Kidney (tissue), 22 donors: ENCODE measurements at places on chromosomes 11 and 22. TPM values are rescaled to one million over a fixed set of nuclear protein-coding genes. Genes with fewer than 3 reads are reported as not detected.

- H3K27me3 ChIP-seq, result no peaks in the 10 kb centered on the region
- DNase-seq, result no peak
- H3K4me1 ChIP-seq, result no peaks in the 10 kb centered on the region
- H3K27ac ChIP-seq, result no peak overlapping the region
- H3K4me3 ChIP-seq, result no peak overlapping the region
Observed at GRCh38 chr22:19422440-19423301, 8.9 kb downstream of the HIRA start.

DNA sequence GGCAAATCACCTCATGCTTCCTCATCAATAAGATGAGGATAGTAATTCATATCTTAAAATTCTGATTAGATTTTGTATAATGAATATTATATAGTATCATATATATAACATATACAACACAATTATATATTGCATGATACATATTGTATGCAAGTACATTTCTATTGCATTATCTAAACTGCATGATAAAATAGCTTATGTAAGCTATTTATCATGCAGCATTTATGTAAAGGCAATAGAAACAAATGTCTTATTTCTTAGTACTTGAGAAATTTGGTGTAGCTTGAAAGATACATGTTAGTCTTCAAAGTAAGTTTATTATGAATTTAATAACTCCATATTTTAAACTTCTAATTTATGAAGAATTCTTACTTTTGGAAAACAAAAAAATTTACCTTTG lies 5.5 kb downstream of the LIN7C start:
- H3K27ac ChIP-seq, result no peak overlapping the region
- DNase-seq, result no peak
- H3K27me3 ChIP-seq, result no peaks in the 10 kb centered on the region

GRCh38 chr11:78791964-78792363 lies 217.3 kb upstream of the NARS2 start:
- no peak overlapping the region for H3K4me3 ChIP-seq
- peaks cover 4% of the 10 kb centered on the region for H3K4me1 ChIP-seq
- no peak overlapping the region for H3K27ac ChIP-seq
- no peak for DNase-seq

- H3K4me3 ChIP-seq, result no peak overlapping the region
- H3K36me3 ChIP-seq, result no peaks in the 10 kb centered on the region
- H3K27me3 ChIP-seq, result peaks cover 16% of the 10 kb centered on the region
Observed at GRCh38 chr11:9001736-9002135, 2.1 kb downstream of the NRIP3 start.

DNA sequence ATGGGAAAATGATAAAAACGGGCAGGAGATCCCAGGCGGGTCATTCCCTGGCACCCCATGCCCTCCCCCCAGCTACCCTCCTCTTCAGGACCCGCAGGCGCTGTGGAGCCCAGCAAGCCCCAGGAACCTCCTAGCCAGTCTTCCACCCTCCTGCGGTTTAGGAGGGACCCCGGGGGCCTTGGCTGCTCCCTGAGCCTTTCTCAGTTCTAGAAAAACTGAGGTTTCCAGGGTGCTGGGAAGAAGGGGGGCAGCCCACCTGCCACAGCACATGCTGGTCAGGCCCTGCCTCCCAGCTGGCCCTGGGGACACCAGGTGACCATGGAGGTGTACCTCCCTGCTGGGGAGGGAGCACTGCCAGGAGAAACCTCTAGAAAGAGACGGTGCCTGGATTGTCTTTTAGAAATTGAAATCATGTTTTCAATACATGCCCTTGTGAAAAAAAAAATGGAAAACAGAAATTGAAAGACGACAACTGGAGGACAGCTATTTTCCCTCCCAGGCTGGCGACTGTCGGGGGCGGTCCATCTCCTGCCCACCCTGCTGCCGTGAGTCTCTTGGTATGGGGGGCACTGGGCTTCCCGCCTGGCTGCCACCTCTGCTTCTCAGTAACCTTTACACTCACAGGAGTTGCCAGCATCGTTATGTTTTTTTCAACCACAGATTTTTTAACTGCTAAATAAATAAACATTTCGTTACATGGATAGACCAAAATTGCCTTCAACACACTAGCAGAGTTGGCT lies 398.5 kb downstream of the TBC1D22A start:
- H3K4me3 ChIP-seq, result no peak overlapping the region
- peaks cover 4% of the 10 kb centered on the region for H3K36me3 ChIP-seq
- no peaks in the 10 kb centered on the region for H3K27me3 ChIP-seq
- no peaks in the 10 kb centered on the region for H3K4me1 ChIP-seq
- no peak overlapping the region for H3K27ac ChIP-seq

GRCh38 chr11:117921456-117921855 lies 7.7 kb downstream of the TMPRSS13 start:
- DNase-seq, result peak; percentile 47
- no peak overlapping the region for H3K4me3 ChIP-seq
- no peaks in the 10 kb centered on the region for H3K4me1 ChIP-seq
- H3K27me3 ChIP-seq, result no peaks in the 10 kb centered on the region
- H3K27ac ChIP-seq, result no peak overlapping the region

DNA sequence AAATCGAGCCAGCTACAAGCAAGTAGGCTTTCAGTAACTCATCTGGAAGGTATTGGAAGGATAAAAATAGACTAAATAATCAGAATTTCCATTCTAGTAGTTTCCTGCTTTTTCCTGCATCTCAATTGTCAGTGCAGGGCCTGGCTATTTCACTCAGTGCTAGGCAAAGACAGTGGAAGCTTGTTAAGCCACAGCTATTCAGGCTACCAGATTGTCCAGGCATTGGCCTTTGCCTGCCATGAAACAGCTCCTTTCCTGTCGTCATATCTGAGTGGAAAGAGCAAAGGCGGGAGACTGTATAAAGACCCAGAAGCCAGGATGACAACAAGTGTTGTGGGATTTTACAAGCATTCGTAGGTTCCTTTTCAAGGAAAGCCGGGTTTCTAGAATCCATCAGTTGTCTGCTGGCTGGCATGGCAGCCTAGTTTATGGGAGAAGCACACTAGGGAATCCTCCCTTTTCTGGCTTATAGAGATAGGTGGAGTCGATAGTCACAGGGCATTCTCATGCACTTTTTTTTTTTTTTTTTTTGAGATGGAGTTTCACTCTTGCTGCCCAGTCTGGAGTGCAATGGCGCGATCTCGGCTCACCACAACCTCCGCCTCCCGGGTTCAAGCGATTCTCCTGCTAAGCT lies 2.0 kb upstream of the TNRC6B start:
- DNase-seq, result no peak
- H3K27me3 ChIP-seq, result no peaks in the 10 kb centered on the region
- H3K4me3 ChIP-seq, result no peak overlapping the region
- no peak overlapping the region for H3K27ac ChIP-seq
- H3K4me1 ChIP-seq, result peaks cover 7% of the 10 kb centered on the region

DNA sequence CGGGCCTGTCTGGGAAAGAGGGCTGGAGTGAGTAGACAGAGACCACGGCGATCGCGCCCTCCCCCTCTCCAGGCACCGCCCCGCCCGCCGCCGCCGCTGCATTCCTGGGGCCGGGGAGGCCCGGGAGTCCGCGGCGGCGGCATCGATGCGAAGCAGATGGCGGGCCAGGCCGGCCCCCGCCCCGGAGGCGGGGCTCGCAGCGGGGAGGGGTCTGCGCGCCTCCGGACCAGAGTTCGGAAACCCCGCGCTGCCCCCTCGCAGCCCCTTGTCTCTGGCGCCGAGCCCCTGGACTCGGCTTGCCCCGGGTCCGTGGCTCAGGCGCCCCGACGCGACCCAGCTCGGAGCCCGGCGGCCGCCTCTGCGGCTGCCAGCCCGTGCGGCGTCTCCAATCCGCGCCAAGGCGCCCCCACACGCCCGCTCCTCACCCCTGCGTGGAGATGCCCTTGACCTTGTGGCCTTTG lies 1.3 kb downstream of the SCARF2 start:
- DNase-seq, result peak; percentile 92
- no peaks in the 10 kb centered on the region for H3K27me3 ChIP-seq
- H3K36me3 ChIP-seq, result no peaks in the 10 kb centered on the region

GRCh38 chr11:76578654-76579055 lies 91.9 kb downstream of the LRRC32 start:
- no peaks in the 10 kb centered on the region for H3K27me3 ChIP-seq
- H3K4me3 ChIP-seq, result no peak overlapping the region
- no peaks in the 10 kb centered on the region for H3K36me3 ChIP-seq
- H3K27ac ChIP-seq, result peak overlapping the region; percentile 88
- DNase-seq, result peak; percentile 92
- H3K4me1 ChIP-seq, result peaks cover 15% of the 10 kb centered on the region

GRCh38 chr22:33000342-33001280 lies 57.6 kb downstream of the SYN3 start:
- H3K27me3 ChIP-seq, result no peaks in the 10 kb centered on the region
- no peak overlapping the region for H3K4me3 ChIP-seq
- DNase-seq, result peak; percentile 75
- no peak overlapping the region for H3K27ac ChIP-seq
- no peaks in the 10 kb centered on the region for H3K4me1 ChIP-seq
- no peaks in the 10 kb centered on the region for H3K36me3 ChIP-seq

DNA sequence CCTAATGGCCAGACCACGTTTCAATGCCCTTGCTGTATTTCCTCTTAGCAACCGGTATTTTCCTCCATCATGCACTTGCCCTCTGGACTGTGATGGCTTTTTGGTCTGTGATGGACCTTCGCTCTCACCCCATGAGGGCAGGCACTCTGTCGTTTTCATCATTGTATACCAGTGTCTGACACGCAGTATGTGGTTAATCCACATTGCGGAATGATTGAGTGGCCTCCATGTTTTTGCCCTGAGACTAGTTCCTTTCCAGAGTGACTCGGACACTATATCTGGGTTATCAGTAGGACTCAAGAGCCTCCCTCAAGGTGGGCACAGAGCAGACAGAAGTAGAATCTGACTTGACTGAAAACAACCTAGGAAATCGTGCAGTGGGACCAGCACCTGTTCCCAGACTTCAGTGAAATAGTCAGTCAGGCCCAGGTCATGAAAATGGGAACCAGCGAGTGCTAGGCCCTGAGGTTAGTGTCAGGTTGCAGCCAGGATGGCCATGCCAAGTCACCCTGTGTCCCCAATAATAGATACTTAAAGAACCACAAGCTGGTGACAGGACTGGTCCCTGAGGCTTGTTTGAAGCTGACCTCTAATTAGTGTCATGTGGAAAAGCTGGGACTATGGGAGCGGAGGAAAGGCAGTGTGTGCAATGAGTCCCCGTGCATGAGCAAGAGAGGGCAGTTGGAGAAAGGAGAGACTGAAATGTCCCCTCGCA lies 464.7 kb downstream of the INSC start:
- DNase-seq, result no peak
- H3K4me1 ChIP-seq, result no peaks in the 10 kb centered on the region
- H3K36me3 ChIP-seq, result no peaks in the 10 kb centered on the region
- H3K27me3 ChIP-seq, result no peaks in the 10 kb centered on the region
- peak overlapping the region; percentile 20 for H3K27ac ChIP-seq
- H3K4me3 ChIP-seq, result no peak overlapping the region

GRCh38 chr11:61019832-61020405 lies 48.4 kb downstream of the CD6 start:
- no peak overlapping the region for H3K27ac ChIP-seq
- no peaks in the 10 kb centered on the region for H3K27me3 ChIP-seq
- no peaks in the 10 kb centered on the region for H3K36me3 ChIP-seq
- DNase-seq, result peak; percentile 31

- peaks cover 16% of the 10 kb centered on the region for H3K4me1 ChIP-seq
- no peak overlapping the region for H3K4me3 ChIP-seq
- no peaks in the 10 kb centered on the region for H3K27me3 ChIP-seq
- peak overlapping the region; percentile 82 for H3K27ac ChIP-seq
Observed at GRCh38 chr11:34274712-34275398, 83.0 kb downstream of the ABTB2 start.

GCAT gene
- 8.9 TPM for total RNA-seq

EXPH5 gene
- total RNA-seq, result 9.5 TPM

ZNRD2 gene
- total RNA-seq, result 32.0 TPM

OR8K3 gene
- total RNA-seq, result not detected

APOBEC3C gene
- total RNA-seq, result 19.8 TPM
